ENCODE measurements at places on chromosomes 16 and 17. TPM values are rescaled to one million over a fixed set of nuclear protein-coding genes. Genes with fewer than 3 reads are reported as not detected.
A peak's percentile ranks its signal among the peaks of the same experiment; 100 is the strongest.

HOXB5 gene
- not detected for total RNA-seq

DNA sequence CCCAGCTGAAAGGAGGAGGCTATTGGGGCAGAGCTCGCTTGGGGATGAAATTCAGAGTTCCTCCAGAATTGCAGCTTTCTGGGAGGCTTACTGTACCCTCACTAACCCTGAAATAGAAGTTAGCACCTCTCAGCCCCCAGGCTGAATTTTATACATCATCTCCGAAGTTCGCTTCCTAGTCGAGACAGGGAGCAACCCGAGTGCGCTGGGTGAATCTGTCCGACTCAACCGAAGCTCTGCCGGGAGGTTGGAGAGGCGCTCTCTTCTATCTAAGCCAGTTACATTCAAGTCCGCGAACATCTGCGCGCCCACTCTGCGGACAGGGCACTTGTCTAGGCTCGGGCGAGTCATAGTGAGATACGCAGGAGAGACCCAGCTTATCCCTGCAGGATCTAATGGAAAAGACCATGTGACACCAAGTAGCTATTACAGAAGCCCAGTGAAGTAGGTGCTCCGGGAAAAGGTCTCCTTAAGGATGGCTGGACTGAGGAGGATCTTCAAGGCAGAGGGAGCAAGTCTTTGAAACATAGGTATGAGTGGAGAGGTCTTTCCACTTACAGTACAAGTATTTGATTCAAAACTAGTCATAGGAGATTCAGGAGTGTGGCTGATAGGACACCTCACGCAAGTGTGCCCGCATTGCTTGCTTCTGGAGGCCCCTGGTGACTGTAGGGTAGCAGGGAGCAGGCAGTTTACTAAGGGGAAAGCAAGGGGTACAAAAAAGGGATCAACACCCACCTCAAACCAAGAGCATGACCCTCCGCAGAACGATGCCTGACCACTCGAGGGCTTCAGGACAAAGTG is 646 bp upstream of the HES7 start:
- peaks cover 34% of the 10 kb centered on the region for H3K27me3 ChIP-seq
- H3K4me1 ChIP-seq, result peaks cover 53% of the 10 kb centered on the region
- peak; percentile 56 for DNase-seq

DRC3 gene
- 0.25 TPM for total RNA-seq

DNA sequence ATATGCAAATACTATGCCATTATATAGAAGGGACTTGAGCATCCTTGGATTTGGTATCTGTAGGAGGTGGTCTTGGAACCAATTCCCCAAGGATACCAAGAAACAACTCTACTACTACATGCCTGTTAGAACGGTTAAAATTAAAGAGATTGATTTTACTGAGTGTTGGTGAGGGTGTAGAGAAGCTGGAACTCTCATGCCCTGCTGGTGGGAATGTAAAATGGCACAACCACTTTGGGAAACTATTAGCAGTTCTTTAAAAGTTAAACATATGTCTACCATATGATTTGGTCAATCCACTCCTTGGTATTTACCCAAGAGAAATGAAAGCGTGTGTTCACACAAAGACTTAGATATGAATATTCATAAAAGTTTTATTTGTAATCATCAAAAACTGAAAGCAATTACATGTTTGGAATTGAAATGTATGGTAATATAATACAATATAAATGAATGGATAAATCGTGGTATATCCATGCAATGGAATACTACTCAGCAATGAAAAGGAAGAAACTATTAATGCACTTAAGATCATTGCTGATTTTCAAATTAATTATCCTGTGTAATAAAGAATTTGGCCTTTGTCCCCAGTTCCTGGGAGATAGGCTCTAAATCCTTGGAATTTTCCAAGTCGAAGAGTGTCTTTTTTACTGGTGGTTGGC is 7.8 kb downstream of the MFSD6L start:
- no peaks in the 10 kb centered on the region for H3K36me3 ChIP-seq
- H3K27ac ChIP-seq, result no peak overlapping the region

TP53TG3B gene
- total RNA-seq, result not detected

DNA sequence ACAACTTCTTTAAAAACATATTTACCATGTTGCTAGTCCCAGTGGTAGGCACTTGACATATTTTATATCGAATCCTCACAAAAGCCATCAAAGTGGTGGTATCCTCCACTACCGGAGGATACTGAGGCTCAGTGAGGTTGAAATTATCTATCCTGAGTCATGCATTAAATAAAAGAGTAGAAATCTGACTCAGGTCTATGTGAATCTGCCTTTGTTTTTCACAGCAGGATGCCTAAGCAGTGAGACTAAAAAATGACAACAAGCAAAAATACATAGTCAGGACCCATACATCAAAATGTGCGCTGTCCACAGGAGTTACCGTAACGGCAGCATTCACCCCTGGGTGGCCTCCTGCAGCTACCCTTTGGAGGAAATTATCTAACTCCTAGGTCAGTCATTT is 17.7 kb downstream of the BRD7 start:
- no peak overlapping the region for H3K27ac ChIP-seq
- H3K27me3 ChIP-seq, result no peaks in the 10 kb centered on the region
- H3K4me3 ChIP-seq, result no peak overlapping the region
- no peak for DNase-seq
- peaks cover 66% of the 10 kb centered on the region for H3K36me3 ChIP-seq

DNA sequence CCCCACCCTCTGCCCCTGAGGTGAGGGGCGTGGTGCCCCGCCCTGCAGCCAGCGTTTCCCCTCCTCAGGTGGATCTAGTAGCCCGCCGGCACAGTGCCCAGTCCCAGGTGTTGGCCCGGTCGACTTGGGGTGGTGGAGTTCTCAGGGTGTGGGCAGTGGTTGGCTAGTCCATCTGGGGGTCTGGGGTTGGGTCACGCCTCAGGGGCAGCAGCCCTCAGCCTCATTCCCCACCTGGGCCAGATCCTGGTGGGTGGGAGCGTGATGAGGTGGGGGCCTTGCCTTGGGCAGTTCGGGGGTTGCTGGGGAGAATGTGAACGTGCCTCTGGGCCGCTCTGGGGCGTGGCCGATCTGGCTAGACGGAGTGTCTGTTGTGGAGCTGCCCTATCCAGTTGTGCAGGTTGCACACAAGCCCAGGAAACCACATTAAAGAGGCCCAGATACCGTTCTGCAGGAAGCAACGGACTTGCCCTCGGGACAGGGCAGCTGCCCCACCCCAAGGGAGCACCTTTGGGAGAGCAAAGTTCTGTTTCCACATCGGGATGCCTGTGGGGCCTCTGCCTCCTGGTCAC is 32.0 kb downstream of the GSE1 start:
- H3K36me3 ChIP-seq, result no peaks in the 10 kb centered on the region
- H3K27me3 ChIP-seq, result no peaks in the 10 kb centered on the region
- no peak for DNase-seq
- H3K4me3 ChIP-seq, result no peak overlapping the region
- no peak overlapping the region for H3K27ac ChIP-seq
- peaks cover 20% of the 10 kb centered on the region for H3K4me1 ChIP-seq

DNA sequence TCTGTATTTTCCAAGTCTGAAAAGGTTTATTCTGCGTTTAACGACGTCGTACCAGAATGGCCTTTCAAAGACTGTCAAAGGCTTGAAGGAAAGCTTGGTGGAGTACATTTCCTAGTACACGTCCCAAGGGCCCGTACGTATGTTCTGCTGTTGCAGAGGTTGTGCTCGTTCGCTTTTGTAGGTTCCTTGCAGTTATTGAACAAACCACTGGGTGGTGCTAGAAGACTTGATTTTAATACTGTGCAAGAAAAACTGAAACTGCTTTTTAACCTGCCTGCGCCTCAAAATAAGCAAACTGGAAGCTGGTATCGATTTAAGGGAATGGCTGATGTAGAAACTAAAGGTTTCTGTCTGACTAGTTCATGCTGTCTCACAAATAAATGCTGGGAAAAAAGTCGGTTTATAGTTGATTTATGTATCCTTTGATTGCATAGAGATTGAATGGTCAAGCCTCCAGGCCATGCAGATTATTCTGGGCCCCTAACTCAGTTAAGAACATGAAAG is 54.6 kb downstream of the USP10 start:
- peaks cover 83% of the 10 kb centered on the region for H3K4me1 ChIP-seq
- DNase-seq, result peak; percentile 78
- H3K27ac ChIP-seq, result peak overlapping the region; percentile 13
- no peak overlapping the region for H3K4me3 ChIP-seq
- peaks cover 18% of the 10 kb centered on the region for H3K36me3 ChIP-seq

WNT9B gene
- total RNA-seq, result not detected

KLHL11 gene
- 19.6 TPM for total RNA-seq

PABPN1L gene
- not detected for total RNA-seq

NGFR gene
- not detected for total RNA-seq

GRCh38 chr16:55588799-55589198 is 22.3 kb downstream of the CAPNS2 start:
- no peaks in the 10 kb centered on the region for H3K36me3 ChIP-seq
- H3K4me3 ChIP-seq, result no peak overlapping the region
- no peak overlapping the region for H3K27ac ChIP-seq
- DNase-seq, result no peak

DNA sequence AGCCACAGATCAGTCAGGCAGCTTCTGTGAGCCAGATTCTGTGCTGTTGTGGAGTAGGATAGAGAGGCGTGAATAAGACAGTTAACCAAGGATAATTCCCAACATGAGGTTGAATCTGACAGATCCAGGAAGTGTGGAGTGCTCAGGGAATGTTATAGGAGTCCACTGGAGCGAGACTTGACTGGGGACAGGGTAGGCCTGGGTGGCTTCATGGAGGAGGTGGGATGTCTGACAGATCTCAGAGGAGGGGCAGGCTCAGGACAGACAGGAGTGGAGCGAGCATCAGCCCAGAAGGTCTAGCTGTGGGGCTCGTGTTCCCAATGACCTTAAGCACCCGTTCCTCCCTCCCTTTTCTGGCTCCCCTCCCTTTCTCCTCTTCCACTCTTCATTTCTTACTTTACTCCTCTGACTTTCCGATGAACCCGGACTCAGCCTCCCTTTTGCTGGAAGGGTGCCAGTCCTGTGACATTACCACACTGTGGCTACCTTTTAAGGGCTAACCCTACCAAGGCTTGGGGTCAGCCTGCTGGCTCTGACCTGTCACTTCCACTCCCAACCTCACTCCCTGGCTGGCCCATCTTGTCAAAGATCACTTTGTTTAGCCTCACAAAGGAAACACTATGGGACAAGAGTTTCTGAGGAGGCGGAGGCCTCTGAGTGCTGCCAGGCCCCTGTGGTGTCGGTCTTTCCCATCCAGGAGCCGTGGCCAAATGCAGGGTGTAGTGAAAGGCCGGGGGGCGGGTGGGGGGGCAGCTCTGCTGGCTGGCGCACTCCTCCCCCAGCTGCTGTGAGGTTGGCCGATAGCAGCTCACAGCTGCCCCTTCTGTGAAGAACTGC is 28.5 kb upstream of the EFCAB13 start:
- H3K4me3 ChIP-seq, result no peak overlapping the region
- H3K27me3 ChIP-seq, result no peaks in the 10 kb centered on the region
- no peak for DNase-seq
- H3K4me1 ChIP-seq, result no peaks in the 10 kb centered on the region

SEPTIN12 gene
- not detected for total RNA-seq

TMEM114 gene
- total RNA-seq, result not detected

SGF29 gene
- 25.0 TPM for total RNA-seq

GRCh38 chr16:10067835-10068234 is 114.4 kb downstream of the GRIN2A start:
- no peak overlapping the region for H3K4me3 ChIP-seq
- H3K27me3 ChIP-seq, result peaks cover 1% of the 10 kb centered on the region
- no peak overlapping the region for H3K27ac ChIP-seq
- H3K4me1 ChIP-seq, result no peaks in the 10 kb centered on the region
- DNase-seq, result no peak

DNA sequence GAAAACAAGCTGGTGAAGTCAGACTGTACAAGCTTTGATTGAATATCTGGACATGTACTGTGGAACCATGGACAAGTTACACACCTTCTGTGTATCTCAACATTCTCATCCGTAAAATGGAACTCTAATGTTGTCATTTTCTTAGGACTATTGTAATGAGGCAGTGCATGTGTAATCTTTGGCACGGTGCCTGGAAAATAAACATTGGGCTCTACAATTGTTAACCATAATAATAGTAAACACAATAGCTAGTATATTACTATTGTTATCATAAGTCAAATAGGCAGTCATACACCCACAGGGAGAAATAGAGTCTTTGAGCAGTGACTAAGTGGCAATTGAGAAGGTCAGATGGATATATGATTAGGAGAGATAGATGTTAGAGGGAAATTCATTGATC is 39.8 kb upstream of the ANKFN1 start:
- no peaks in the 10 kb centered on the region for H3K4me1 ChIP-seq
- no peak overlapping the region for H3K27ac ChIP-seq
- no peak overlapping the region for H3K4me3 ChIP-seq
- H3K36me3 ChIP-seq, result no peaks in the 10 kb centered on the region
- H3K27me3 ChIP-seq, result peaks cover 2% of the 10 kb centered on the region

NOTUM gene
- 0.49 TPM for total RNA-seq

GRCh38 chr16:73179705-73180331 is 131.9 kb upstream of the ZFHX3 start:
- H3K27ac ChIP-seq, result no peak overlapping the region
- no peak for DNase-seq
- no peaks in the 10 kb centered on the region for H3K36me3 ChIP-seq
- no peaks in the 10 kb centered on the region for H3K4me1 ChIP-seq
- H3K27me3 ChIP-seq, result no peaks in the 10 kb centered on the region

GRCh38 chr16:73019457-73020362 is 28.2 kb downstream of the ZFHX3 start:
- no peaks in the 10 kb centered on the region for H3K36me3 ChIP-seq
- no peaks in the 10 kb centered on the region for H3K27me3 ChIP-seq
- H3K4me3 ChIP-seq, result no peak overlapping the region
- no peak for DNase-seq

- no peaks in the 10 kb centered on the region for H3K4me1 ChIP-seq
- H3K27ac ChIP-seq, result no peak overlapping the region
- H3K36me3 ChIP-seq, result no peaks in the 10 kb centered on the region
- no peaks in the 10 kb centered on the region for H3K27me3 ChIP-seq
- H3K4me3 ChIP-seq, result no peak overlapping the region
- DNase-seq, result no peak
These were observed 115.9 kb upstream of the CIBAR2 start for GRCh38 chr16:85227946-85228862.

DNA sequence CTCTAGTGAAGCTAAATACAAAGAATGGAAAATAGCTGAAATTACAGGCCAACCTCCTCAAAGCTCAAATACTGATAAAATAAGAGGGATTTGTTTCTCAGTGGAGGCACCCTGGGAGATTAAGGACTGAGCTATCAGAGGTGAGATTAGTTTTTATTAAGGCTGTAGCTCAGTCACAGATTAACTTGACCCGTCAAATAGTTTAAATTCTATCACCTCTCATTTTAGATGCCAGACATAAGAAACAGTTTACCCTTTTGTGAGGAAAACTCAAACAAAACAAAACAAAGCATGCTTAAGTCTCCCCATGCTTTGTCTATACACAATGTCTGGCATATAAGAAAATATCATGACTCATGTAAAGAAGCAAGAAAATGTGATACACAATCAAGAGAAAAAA is 208.3 kb upstream of the PMFBP1 start:
- no peak overlapping the region for H3K27ac ChIP-seq
- DNase-seq, result no peak
- no peaks in the 10 kb centered on the region for H3K27me3 ChIP-seq

DNA sequence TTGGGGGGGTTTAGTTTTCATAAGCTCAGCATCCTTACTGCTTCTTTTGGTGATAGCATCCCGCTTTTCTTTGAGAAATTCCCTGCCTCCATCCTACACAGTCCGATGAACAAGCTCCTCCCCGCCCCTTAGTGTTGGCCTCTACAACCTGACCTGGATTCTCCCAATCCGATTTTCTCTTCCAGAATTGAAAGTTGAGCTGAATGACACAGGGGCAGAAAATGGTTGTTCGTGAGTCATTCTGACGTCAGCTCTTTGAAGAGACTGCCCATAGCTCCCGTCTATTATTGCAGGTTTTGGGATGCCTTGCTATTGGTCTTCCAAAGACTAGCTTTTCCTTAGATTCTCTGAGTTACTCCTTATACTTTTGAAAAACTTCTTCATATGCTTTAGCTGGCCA is 279.7 kb downstream of the SLC39A11 start:
- H3K4me1 ChIP-seq, result no peaks in the 10 kb centered on the region
- H3K4me3 ChIP-seq, result no peak overlapping the region
- H3K27me3 ChIP-seq, result no peaks in the 10 kb centered on the region
- H3K36me3 ChIP-seq, result peaks cover 60% of the 10 kb centered on the region
- no peak for DNase-seq
